ENCODE measurements at places on chromosomes 6 and 20.

GRCh38 chr6:80523531-80523997 is 417.1 kb downstream of the BCKDHB start:
- DNase-seq, result no peak

DNA sequence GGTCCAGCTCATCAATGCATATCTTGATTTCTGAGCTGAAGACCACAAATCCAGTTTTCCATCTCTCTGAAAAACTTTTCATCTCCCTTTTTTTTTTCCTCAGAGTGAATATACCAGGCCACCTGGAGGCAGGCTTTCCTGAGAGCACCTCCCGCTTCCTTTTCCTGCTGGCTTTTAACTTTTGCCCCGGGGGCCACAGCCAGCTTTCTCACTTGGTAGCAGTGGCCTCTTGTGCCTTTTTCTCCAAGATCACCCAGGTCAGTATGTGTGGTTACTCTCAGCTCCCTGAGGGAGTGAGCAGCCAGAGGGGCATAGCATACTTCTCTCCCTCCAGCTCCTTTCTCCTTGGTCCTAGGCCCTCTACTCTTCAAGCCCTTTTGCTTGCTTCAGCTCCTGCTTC is at the start of gene BTN1A1:
Gene BTN1A1, plus strand, starts transcription at position 202 of the 400 bp plus-strand sequence. CDS start 984 bp downstream, outside the sequence.
- DNase-seq, result no peak

DNA sequence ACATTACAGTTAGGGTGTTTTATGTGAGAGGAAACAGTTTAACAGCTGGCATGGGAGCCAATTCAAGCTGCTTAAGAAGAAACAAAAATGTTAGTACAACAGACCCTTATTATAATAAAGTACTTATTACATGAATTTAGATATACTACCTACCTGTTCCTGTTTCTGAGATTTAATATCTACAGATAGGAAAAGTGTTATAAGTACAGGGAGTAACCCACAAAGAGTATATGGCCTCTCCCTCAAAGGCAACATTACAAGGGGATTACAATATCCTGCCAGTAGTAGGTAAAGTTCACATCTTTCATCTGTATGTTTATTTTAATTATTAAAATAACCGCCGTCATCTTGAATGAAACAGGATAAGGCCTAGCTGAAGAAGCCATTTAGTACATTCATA is 1.8 kb upstream of the ME1 start:
- DNase-seq, result no peak

GRCh38 chr6:170459451-170459850 is 93.7 kb downstream of the PSMB1 start:
- DNase-seq, result peak; percentile 4

- DNase-seq, result no peak
Measured at GRCh38 chr6:147167576-147168461, 36.4 kb upstream of the STXBP5 start.

- no peak for DNase-seq
Measured at GRCh38 chr6:120116343-120116742, 766.8 kb upstream of the MAN1A1 start.

GRCh38 chr6:90249034-90249433 is 47.6 kb downstream of the BACH2 start:
- DNase-seq, result no peak

- DNase-seq, result no peak
Measured at GRCh38 chr6:130947464-130947863, 115.6 kb downstream of the EPB41L2 start.

- no peak for DNase-seq
Measured at GRCh38 chr20:56551571-56551970, 18.5 kb downstream of the FAM209B start.

DNA sequence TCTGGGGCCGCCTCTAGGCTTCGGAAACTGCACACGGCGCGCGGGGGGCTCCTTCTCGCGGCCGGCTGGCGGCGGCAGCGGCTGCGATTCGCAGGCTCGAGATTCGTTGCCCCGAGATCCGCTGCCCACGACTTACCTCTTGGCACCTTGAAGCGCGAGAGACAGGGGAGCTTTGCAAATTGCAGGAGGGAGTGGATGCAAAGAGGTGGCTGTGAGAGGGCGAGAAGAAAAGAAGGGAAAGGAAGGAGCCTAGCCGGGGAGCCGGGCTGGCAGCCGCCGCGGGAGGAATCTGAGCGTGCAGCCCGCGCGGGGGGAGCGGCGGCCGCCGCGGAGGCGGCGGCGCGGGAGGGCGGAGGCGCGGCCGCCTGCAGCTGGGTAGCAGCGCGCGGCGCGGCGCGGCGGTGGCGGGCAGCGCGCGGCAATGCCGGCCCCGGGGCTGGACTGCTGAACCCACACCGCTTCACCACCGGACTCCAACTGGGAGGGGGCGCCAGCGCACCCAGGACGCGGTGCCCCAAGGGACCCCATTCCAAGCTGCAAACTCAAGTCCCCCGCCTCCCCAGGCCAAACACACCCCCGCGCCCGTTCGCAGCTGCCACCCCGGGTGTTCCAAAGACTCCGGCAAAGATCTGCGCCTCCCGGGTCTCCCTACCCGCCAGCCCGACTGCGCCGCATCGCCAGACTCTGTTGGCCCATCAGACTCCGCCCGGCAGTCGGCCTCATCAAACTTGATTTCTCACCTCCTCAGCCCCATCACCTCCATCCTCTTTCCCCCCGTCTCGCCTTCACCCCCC is 44.2 kb upstream of the SUPT3H start:
- DNase-seq, result peak; percentile 28

DNA sequence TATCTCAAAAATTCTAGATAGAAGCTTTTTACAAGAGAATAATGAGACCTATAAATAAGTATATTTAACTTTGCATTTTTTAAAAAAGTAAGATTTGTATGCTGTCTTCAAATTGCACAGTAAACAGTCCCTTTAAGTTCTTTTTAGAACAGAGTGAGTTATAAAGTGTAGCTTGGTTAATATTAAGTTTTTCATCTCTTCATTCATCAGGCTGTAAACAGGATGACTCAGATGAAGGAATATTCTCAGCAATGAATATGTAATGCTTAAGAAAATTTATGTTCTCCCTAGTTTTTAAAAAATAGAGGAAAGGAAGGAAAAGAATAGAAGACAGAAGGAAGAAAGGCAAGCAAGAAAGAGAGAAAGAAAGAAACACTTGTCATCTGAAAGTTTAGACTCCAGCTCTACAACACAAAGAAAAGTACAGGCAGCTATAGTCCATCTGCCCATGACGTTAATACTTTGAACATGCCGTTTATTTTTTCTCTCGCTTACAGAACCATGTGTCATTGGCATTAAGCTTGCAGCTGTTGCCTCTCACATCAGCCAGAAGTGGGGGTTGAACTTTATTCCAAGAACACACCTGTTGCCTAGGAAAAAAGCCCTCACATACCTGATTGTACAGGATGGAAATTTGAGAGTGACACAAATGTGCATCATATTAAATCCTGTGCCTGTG is 36.1 kb downstream of the CAP2 start:
- DNase-seq, result no peak

GRCh38 chr6:137893181-137893580 is 26.1 kb downstream of the TNFAIP3 start:
- DNase-seq, result no peak

GRCh38 chr6:13654496-13654895 is 39.4 kb downstream of the NOL7 start:
- DNase-seq, result no peak

- DNase-seq, result no peak
Measured at GRCh38 chr6:339480-339879, 47.2 kb downstream of the DUSP22 start.

- no peak for DNase-seq
Measured at GRCh38 chr20:57048027-57048869, 218.2 kb downstream of the BMP7 start.

- no peak for DNase-seq
Measured at GRCh38 chr20:49285813-49286494, 8.1 kb upstream of the ZNFX1 start.

- DNase-seq, result peak; percentile 38
Measured at GRCh38 chr20:25987073-25987927, 290.6 kb upstream of the ZNF337 start.

DNA sequence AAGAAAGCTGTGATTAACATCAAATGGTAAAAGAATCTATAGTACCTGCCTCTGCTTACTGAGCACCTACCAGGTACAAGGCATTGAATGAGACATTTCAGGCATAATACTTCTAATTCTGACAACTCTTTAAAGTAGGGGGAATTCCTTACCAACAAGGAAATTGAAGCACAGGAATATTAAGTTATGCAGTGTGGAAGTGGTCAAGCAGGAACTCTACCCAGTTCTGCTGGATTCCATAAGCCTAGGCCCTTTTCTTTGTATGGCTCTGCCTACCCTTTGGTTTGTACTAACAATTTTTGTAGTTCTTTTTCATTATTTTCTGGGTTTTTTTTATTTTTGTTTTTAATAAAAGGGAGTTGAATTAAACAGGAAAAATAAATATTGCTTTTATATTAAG is 114.5 kb downstream of the MAP3K5 start:
- DNase-seq, result no peak

DNA sequence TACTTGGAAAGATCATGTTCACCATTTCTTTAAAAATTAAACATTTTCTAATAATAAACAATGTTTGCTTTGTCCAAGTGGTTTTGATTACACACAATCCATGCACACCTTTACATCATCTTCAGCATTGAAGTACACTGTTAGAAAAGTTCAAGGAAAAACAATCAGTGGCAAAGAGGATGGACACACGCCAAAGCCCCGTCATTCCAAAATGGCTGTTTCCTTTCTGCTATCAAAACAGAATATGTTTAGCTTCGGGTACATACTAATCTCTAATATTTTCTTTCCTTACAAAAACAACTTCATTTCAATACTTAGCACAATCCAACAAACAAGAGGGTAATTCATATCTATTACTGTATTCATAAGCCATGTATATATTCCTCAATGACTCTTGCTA is 24.5 kb downstream of the REPS1 start:
- no peak for DNase-seq

- DNase-seq, result no peak
Measured at GRCh38 chr6:150252714-150253444, 110.0 kb downstream of the PPP1R14C start.

DNA sequence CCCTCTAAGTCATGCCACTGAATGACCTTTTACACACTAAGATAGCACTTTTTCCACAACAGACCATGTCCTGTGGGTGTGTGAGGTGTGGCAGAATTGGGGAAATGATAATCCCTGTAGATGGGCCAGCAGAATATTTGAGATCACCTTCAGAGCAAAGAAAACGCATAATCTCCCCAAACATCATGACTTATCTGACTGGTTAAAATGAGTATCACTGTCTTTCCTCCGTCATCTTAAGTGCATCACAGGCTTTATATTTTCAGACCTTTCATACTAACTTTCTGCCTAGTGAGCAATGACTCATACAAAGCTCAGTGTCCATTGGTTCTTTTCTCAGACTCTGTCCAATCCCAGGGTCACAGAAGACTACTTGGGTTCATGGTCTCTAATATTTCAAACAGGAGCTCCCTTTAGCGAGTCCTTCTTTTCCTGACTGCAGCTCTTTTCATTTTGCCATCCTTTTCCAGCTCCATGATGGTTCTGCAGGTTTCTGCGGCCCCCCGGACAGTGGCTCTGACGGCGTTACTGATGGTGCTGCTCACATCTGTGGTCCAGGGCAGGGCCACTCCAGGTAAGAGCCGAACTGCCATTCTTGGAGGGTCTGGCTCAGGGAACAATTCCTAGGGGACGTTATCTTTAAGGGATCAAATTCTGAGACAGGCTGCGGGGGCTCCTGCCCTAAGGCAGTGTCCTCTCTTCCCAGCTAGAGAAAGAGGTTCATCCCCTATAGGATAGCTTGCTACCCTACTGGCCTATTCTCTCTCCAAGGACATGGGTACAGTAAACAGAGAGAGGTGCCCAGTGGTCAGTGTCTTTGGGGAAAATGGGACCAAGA is at the start of gene HLA-DPB1:
Gene HLA-DPB1, plus strand, starts transcription at position 423 of the 838 bp plus-strand sequence. Its CDS starts 52 bp downstream, at position 475.
- no peak for DNase-seq

GRCh38 chr20:19018881-19019280 is 193.6 kb upstream of the SLC24A3 start:
- no peak for DNase-seq

GRCh38 chr6:169963581-169964297 is 212.3 kb downstream of the ERMARD start:
- no peak for DNase-seq

DNA sequence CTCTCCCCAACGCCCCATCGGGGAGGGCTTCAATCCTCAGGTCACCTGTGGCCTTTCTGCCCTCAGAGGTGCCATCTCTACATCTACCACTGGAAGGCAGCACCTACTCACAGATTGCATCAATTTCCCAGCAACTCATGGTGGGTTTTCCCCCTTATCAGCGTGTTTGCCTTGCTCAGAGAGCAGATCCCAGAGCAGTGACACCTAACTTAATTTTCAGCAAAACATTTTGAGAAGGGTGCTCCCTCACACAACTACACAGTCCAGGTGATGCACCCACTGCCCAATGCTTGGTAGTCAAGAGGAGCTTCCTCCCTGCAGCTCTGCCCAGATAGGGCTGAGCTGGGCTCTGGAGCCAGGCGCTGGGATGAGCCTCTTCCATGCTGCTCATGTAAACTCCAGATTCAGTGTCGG is 48.2 kb downstream of the PLG start:
- no peak for DNase-seq

DNA sequence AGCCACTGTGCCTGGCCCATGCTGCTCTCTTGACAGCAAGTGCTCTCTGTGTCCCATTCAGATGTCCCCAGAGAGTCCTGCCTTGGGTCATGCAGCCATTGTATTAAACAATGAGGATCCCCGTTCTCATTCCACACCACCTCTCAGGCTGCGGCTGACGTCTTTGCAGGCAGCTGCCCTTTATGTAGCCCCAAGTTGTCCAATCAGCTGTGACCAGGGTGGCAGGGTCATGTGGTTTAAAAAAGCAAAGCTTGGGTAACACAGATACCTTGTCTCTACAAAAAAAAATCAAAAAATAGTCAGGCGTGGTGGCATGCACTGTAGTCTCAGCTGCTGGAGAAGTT is 13.2 kb downstream of the GCNT2 start:
- no peak for DNase-seq

- no peak for DNase-seq
Measured at GRCh38 chr6:23417133-23417532, 708.9 kb upstream of the NRSN1 start.

- DNase-seq, result no peak
Measured at GRCh38 chr6:25089442-25089841, 153.7 kb upstream of the RIPOR2 start.

GRCh38 chr6:38445336-38445735 is 194.4 kb downstream of the BTBD9 start:
- no peak for DNase-seq

- DNase-seq, result no peak
Measured at GRCh38 chr20:37881601-37882343, 21.2 kb upstream of the VSTM2L start.

- DNase-seq, result no peak
Measured at GRCh38 chr6:39962831-39963230, 28.6 kb upstream of the MOCS1 start.

GRCh38 chr6:31821301-31822035 is 6.1 kb upstream of the HSPA1B start:
- DNase-seq, result peak; percentile 54

Data from stimulated activated CD4-positive, alpha-beta T cell treated with anti-CD3 and anti-CD28 coated beads, TNF-alpha, amount 100 ng/mL, for 4 hours (primary cell).